ENCODE measurements at places on chromosomes 6 and 20.

- DNase-seq = no peak
Observed at GRCh38 chr20:10670501-10671220, 3.1 kb downstream of the JAG1 start.

DNA sequence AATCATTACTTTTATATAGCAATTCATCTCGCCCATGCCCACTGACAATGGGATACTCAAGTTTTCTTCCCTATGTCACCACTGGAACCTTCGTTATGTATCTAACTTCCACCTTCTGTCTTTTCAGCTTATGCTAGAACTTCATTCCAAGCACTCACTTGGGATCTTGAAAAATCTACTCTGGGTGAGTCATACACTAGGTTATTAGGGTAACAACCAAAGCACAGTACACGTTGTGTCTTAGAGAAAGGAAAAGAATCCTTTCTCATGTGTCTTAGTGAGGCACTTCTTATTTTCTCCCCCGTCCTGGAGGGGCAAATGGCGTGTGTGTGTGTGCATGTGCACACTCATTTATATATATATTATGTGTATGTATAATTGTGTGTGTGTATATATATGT, 18.3 kb upstream of the FAM162B start:
- DNase-seq = no peak

GRCh38 chr20:24530131-24530680, 60.8 kb downstream of the SYNDIG1 start:
- no peak for DNase-seq

DNA sequence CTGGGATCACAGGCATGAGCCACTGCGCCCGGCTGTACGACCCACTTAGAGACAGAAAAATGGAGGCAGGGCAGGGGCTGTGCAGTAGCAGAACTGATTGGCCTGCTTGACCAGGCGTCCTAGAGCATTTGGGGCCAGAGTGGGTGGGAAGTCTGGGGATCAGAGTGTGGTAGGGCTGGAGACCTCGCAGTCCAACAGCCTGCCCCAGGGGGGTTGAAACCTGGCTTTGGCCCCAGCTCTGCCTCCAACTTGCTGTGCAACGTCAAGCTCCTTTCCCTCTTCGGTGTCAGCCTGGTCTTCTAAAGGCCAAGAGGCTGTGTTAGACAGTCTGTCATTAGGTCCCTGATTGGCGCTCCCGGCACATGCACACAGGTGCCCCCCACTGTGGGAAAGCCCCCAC, 15.3 kb upstream of the SPDEF start:
- no peak for DNase-seq

GRCh38 chr20:16410626-16411025, 162.6 kb downstream of the KIF16B start:
- no peak for DNase-seq

DNA sequence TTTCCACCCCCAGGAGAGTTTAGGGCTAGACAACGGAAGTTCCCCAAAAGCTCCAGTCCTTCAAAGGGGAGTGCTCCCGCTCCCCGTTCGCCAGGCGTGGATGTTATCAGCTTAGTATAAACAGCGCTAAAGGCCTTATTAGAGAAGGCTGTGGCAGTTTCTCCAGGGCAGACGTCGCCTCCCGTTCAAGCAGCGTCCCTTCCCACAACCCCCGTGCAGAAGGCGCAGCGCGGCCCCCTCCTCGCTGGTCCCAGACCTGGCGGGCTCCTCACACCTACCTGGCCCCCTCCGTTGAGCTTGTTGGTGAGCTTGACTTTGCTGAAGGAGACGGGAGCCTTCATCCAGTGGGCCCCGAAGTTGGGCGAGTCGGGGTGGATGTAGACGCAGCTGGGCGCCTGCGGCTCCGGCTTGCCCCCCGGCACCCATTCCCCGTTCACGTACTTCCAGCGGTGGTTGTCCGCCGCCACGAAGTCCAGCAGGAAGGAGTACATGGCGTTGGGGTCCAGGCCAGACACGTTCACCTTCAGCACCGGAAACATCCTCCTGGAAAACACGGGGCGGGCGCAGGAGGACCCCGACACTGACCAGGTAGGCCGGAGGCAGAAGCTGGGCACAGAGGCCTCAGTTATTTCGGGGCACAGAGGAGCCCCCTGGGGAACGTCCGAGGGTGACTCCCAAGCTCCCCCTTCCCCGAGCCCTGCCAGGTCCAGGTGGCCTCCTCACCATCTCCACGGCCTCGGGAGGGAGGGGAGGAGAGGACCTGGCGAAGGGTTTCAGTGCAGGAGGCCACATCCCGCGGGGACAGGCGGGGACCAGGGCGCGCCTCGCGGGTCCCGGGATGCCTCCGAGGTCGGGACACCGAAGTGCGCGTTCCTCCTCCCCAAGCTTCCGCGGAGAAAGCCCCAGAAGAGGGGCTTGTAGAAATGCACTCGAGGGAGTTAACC, 1.1 kb downstream of the TBXT start:
- DNase-seq = no peak

DNA sequence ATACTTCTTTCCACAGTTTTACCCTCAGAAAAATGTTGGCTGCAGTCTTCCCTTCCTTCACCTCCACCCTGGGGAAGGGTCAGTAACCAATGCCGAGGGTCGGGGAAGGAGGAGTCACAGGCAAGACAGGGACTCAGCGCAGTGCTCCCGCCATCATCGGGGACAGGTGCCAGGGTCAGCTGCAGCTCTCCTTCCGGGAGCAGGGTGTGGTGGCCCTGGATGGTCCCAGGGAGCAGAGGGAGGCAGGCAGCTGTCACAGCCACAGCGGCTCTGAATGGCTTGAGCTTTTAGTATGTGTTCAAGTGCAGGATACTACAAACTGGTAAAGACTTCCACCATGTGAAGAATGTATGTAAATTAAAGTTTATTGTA, 26.0 kb upstream of the PI16 start:
- no peak for DNase-seq

DNA sequence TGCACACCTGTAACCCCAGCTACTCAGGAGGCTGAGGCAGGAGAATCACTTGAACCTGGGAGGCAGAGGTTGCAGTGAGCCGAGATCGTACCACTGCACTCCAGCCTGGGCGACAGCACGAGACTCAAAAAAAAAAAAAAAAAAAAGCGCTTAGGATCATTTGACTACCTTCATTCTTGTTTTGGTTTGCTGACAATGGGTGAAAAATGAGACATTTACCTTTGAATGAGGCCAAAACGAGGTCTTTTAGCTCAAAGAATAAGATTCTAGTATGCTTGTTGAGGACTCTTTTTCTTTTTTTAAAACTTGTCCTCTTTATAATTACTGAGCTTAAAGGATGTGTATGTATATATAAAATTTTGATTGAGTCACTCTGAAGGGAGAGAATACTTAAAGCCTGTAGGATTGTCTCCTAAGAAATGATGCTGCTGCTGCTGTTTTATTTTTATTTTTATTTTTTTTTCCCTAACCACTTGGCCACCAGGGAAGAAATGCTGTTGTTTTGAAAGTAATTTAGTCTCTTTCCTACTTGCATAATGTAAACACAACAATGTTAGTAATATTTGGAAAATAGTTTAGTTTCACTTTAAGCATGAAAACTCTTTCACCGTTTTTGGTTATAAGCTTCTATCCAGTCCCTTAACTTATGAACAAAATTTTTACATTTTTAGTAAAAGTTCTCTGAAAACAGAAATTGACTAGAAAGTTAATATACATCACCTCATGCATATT, 7.9 kb downstream of the UBR2 start:
- no peak for DNase-seq

- no peak for DNase-seq
Observed at GRCh38 chr20:58544286-58544685, 29.1 kb upstream of the APCDD1L start.

- DNase-seq = no peak
Observed at GRCh38 chr6:77450924-77451323, 12.4 kb downstream of the HTR1B start.

- no peak for DNase-seq
Observed at GRCh38 chr6:35082046-35082732, 59.0 kb downstream of the TCP11 start.

DNA sequence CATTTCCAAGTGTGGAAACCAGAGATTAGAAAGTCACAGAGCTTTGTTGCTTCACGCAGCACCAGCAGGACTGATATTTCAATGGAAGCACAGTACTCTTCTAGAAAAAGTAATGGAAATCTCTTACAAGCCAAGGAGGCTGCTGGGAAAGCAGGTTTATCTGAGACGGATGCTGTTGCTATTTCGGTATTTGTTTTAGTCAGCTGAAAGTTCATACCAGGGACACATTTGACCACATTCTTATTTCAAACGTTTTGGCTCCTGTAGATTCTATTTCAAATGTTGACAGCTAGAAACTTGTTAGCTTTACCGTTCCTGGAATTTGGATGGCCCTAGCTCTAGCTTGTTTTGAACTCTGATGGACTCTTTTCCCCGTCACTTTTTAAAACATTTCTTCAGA, 3.7 kb upstream of the TMEM242 start:
- no peak for DNase-seq

GRCh38 chr6:12250383-12250770, 39.8 kb upstream of the EDN1 start:
- no peak for DNase-seq

GRCh38 chr20:1377341-1377871, 15.4 kb downstream of the FKBP1A start:
- no peak for DNase-seq

GRCh38 chr6:137236581-137237355, 17.6 kb upstream of the IFNGR1 start:
- no peak for DNase-seq

GRCh38 chr6:162234631-162235030, 492.9 kb downstream of the PRKN start:
- no peak for DNase-seq

DNA sequence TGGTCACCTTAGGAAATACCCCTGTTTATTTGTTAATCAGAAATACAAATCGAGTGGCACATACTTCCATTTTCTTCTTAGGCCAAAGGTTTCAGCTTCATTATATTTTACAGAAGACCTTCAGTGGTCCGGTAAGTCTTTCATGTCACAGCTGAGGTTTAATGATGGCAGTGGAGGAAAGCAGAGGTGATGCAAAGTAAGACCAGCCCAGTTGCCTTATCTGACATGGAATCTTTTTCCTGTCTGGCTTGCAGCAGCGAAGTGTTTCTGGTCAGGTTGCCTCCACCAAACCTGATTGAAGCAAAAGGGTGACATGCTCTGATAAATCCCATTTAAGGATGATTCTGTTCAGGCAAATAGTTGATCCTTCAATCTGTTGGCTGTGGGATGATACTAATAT, 100.0 kb downstream of the PRDM1 start:
- DNase-seq = peak; percentile 32

DNA sequence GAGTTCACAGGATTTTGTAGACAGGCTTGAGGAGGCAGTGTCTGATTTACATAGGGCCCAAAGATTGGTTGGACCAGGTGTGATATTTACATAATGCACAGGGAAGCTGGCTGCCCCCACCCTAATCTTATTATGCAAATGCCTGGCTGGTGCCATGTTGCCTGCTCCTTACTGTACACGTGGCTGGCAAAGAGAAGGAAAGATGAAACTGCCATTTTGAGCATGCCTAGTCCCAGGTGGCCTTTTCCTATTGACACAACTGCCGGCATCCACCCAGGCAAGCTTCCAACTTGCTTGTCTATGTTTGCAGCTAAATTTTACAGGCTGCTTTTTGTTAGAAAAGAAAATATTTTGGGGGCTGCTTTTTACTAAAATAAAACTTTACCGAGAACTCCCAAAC, 174.6 kb downstream of the LMBRD1 start:
- no peak for DNase-seq

GRCh38 chr20:57656252-57656820, 36.1 kb upstream of the ZBP1 start:
- DNase-seq = no peak

DNA sequence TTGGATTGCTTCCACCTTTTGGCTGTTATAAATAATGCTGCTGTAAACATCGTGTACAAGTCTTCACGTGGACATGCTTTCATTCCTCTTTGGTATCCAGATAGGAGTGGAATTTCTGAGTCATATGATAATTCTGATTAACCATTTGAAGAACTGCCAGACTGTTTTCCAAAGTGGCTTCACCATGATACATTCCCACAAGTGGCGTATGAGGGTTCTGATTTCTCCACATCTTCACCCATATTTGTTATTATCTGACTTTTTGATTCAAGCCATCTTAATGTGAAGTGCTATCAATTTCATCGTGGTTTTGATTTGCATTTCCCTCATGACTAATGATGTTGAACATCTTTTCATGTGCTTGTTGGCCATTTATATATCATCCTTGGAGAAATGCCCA, 2.9 kb upstream of the SNRPB start:
- no peak for DNase-seq

- no peak for DNase-seq
Observed at GRCh38 chr6:97275804-97276203, 7.2 kb downstream of the MMS22L start.

DNA sequence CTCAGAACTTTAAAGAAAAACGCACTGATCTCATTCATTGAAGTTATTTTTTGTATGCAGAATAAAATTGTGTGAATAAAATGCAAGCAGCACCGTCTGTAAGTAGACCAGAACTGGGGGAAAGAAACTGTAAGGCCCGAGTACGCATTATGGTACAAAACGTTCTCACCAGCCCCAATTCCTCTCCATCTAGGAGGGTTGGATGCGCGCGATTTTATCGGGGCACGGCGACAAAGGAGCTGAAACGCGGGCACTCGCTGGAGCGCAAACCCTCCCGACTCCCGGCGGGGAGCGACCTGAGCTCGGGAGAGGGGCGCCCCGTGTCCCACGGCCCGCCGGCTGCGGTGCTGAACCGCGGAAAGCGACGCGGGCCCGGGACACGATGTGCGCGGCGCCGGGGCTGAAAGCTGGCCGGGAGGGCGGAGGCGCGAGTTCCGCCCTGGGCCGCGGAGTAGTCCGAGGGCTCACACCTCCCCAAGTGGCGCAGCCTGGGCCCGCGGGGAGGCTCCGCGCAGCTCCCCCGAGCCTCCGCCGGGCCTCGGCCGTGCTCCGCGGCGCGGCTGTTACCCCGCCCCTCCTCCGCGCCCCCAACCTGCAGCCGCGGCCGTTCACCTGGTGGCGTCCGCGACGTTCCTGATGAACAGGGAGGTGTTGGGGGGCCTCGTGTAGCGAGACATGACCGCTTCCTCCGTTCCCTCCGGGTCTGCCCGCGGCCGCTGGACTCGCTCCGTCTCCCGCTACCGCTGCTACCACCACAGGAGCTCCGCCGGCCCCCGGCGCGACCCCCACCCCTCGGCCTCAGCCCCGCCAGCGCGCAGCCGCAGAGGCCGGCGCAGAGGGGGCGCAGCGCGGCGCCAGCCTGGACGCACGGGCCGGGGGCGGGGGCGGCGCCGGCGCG, at the start of gene SRSF12:
TSS of gene SRSF12 (minus strand) at position 861 of the 898 bp plus-strand sequence. CDS start at position 677, 184 bp downstream.
- DNase-seq = peak; percentile 43

GRCh38 chr6:154506991-154507898, 3.2 kb downstream of the CNKSR3 start:
- no peak for DNase-seq

DNA sequence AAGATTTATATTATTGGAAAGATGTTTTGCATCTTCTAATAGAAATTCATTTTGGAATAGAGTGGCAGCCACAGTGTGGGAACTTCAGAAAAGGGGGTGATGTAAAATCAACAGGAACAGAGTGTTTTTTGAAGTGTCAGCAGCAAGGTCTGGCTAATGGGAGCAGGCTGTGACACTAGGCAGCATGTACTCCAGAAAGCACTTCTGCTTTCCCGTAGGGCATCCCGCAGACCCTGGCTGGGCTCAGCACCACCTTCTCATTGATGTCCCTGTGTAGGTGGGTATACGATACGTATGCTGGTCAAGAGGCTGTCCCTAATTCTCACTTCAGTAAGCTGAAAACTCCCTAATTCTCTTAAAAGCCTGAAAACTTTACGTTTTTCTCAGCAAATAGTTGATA, 74.7 kb downstream of the EYA4 start:
- DNase-seq = no peak

GRCh38 chr6:89122625-89123024, 4.8 kb upstream of the SRSF12 start:
- DNase-seq = peak; percentile 29

Data from CD4-positive, alpha-beta T cell treated with Interleukin-12 subunit alpha and Interleukin-12 subunit beta, for 1 hour (primary cell).